ENCODE measurements at places on chromosomes 7 and 10.

DNA sequence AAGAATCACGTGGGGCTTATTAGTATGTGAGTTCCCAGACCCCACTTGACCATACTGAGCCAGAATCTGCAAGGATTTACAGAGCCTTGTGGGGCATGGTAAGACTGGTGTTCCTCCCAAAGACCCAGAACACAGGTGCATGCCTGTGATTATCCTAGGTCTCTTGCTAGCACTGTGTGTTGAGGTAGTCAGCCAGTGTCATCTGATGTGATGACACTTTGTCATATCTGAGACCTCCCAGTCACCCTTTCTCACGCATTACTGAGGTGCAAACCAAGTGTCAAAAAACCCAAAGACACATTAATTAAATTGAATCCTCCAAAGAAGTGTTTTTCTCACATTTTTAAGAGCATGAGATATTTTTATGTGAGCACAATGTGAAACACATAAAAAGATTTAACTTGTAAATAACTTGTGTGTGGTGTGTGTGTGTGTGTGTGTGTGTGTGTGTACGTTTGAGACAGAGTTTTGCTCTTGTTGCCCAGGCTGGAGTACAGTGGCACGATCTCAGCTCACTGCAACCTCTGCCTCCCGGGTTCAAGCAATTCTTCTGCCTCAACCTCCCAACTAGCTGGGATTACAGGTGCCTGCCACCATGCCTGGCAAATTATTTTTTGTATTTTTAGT is 162.0 kb upstream of the PRPS1L1 start:
- DNase-seq, result no peak

DNA sequence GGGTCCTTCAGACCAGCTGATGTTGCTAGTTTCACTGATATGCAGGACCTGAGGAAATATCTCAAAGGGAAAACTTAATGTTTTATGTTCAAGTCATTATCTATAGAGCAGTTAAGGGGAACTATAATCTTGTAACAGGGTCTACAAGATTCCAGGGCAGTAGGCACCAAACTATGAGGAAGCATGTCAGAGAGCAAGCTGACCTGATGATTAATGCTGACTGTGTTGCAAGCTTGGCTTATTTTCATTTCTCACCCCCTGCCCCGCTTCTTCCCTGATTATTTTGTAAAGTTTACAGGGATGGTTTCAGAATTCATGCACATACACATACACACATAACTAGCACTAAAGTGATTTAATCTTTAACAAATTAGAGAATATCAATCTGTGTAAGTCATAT is 84.3 kb upstream of the CACNA2D1 start:
- peak; percentile 52 for DNase-seq

- no peak for DNase-seq
These were observed 209.0 kb downstream of the DIP2C start for GRCh38 chr10:480498-480927.

DNA sequence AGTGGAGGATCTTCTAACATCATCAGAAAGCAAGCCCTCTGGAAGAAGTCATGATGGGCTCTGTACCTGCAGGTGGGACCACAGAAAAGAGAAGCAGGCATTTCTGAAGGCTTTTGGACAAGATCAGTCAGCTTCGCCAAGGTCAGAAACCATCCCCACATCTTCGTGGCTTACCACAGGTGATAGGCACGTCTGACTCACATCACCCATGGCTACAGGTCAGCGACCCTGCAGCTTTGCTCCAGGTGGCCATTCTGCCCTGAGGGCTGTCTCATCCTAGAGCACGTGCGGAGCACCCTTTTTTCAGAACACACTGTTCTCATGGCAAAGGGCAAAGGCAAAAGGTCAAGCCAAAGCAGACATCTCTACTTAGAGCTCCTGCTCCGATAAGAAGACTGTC is 518.9 kb upstream of the ADARB2 start:
- no peak for DNase-seq

DNA sequence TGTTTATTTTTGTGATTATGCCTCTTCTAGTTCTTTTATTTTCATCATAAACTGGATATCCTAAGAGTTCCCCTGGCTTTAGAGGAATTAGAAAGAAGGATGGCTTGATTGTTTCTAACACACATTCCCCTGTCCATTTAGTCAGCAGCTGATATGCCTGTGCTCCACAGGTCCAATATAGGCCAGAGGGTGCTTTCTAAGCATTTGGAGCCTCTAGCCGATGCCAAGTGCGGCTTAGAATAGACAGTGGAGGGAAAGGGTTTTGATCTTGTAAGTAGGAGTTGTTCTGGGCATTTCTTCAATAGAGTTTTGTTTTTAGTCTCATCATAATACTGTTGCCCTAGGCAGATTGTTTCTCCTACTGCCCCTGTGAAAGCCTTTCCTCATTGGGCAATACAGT is 6.6 kb downstream of the CYP3A43 start:
- no peak for DNase-seq

DNA sequence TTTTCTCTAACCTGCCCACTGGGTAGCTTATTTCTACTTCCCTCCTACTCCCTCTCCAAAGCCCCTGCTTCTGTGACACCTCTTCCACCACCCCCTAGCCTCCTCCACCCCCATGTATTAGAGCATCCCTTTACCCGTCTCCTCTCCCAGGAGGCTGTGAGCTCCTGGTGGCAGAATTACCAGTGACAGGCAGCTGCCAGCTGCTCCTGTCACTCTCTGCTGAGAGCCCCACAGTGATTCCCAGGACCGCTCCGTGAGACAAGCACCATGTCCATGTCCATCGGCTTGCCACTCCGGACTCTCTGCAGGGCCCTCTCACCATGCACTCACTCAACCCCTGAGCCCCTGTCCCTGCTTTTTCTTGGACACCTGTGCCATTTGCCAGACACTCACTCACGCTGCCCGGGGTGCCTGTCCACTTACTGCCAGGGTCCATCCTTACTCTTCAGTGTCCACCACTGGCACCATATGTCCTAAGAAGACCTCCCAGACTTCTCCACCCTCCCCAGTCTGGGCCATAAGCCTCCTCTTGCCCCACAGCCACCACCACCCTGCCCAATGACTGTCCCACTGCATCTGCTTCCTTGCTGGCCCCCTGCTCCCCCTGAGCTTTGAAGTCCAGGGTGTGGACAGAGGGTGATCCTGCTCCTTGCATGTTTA is 9.8 kb downstream of the WDFY4 start:
- no peak for DNase-seq

DNA sequence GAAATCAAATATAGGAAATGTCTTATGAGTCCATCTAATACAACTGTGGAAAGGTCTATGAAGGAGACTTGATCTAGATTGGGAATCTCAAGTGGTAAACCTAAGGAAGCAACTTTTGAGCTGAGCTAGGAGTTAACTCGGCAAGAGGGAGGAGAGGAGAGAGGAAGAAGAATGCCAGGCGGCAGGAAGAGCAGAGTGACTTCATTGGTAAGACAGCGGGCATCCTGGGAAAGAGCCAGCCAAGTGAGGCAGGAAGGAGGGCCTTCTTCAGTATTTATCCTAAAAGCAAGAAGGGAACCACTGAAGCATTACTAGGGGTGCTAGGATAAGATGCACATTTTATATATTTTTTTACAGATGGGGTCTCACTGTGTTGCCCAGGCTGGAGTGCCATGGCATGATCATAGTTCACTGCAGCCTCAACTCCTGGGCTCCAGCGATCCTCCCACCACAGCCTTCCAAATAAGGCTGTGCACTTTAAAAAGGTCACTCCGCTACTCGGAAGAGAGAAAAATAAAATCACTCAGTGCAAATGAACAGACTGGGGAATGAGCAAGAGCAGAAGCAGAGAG is 2.0 kb downstream of the BCL7B start:
- DNase-seq, result peak; percentile 24

DNA sequence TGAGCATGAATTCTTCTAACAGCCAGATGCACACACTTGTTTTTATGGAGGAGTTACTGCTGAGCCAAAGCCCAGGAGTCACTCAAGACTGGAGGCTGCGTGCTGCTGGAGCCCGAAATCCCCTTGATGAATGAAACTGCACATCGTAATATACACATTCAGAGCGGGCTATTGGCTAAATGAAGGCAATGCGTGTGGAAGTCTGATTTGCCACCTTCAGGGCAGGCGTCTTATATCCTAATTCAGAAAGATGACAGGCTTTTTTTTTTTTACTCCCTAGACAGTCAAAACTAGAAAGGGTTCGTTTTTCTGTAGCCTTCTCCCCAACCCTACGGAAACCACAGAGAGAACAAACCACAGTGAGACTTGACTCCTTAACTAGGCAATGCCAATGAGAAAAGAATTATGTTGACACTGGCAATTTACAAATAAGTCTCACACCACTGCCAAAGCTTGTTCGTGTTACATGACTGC is 227.2 kb upstream of the KLF14 start:
- DNase-seq, result peak; percentile 83

- DNase-seq, result peak; percentile 96
These were observed 1133.4 kb downstream of the XPNPEP1 start for GRCh38 chr10:108789919-108790318.

DNA sequence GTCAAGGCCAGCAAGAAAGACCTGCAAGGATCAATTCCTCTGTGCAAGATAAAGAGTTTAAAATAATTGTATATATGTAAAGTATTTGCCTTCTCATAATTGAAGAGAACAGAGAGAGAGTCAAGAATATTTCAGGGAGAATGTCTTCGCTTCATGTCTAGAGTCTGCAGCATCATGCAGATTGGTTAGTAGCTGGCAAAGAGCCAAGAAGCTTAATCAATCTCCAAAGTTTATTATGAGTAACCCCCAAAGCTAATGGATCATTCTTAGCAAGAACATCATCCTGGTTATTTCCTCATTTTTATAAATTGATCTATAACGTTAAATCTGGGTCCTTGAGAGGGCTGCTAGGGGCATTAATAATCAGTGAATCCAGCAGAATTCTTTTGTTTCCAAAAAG is 38.9 kb upstream of the CTBP2 start:
- DNase-seq, result no peak

- DNase-seq, result no peak
These were observed 4.2 kb downstream of the IKZF1 start for GRCh38 chr7:50308532-50309385.

- no peak for DNase-seq
These were observed 58.7 kb upstream of the BTRC start for GRCh38 chr10:101295261-101295660.

Measured in ELR (cell line).